Caco-2 (cell line): ENCODE measurements at places on chromosomes 7 and 10.
A peak's percentile ranks its signal among the peaks of the same experiment; 100 is the strongest.

GRCh38 chr7:19111474-19112273 is 5.8 kb downstream of the TWIST1 start:
- no peak overlapping the region for H3K27ac ChIP-seq
- no peak for DNase-seq
- H3K27me3 ChIP-seq = no peaks in the 10 kb centered on the region; the same call in 1 of the 2 replicates
- no peak overlapping the region for H3K4me3 ChIP-seq

GRCh38 chr10:43874984-43875383 is 226.3 kb upstream of the ZNF32 start:
- H3K27me3 ChIP-seq = no peaks in the 10 kb centered on the region
- no peak for DNase-seq
- H3K27ac ChIP-seq = no peak overlapping the region
- no peaks in the 10 kb centered on the region for H3K4me1 ChIP-seq

DNA sequence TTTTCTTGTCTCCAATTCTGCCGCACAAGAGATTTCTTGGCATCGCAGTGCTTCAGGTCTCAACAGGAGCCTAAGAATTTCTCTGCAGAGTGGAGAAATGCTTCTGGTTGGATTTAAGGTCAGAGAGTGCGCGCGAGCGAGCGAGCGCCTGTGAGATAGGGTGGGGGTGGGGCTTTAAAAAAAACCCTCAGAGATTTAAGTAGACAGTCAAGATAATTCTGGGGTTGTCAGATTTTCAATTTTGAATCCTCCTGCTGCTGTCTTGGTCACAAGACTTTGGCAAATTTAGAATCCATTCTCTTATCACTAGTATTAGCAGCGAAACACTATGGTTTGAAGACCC is 49.7 kb downstream of the CPEB3 start:
- no peaks in the 10 kb centered on the region for H3K36me3 ChIP-seq
- peaks cover 14% of the 10 kb centered on the region for H3K4me1 ChIP-seq
- peak overlapping the region; percentile 33 for H3K27ac ChIP-seq

GRCh38 chr10:130040351-130040750 is 70.3 kb downstream of the C10orf143 start:
- no peak overlapping the region for H3K27ac ChIP-seq
- H3K4me1 ChIP-seq = no peaks in the 10 kb centered on the region
- H3K4me3 ChIP-seq = no peak overlapping the region

DNA sequence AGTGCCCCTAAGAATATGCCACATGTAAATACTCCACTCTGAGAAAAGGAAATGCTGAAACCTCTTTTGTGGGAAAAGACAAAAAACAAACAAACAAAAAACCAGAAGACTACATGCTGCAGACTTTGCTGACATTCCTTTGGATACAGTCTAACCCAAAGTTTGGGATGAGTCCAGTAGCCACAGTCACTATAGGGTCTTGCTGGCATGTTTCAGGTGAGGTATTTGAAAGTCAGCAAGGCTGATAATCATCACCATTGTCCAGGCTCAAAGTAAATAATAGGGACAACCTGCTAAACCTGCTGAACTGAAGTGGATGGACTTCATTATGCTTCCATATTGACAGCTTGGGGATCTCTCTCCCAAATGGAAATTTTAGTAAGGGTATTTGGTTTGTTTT is 1087.0 kb upstream of the LRRTM3 start:
- no peaks in the 10 kb centered on the region for H3K27me3 ChIP-seq
- no peaks in the 10 kb centered on the region for H3K36me3 ChIP-seq
- H3K4me3 ChIP-seq = no peak overlapping the region
- no peaks in the 10 kb centered on the region for H3K4me1 ChIP-seq

- H3K36me3 ChIP-seq = no peaks in the 10 kb centered on the region
- DNase-seq = no peak
- H3K4me1 ChIP-seq = peaks cover 9% of the 10 kb centered on the region; the same call in 1 of the 2 replicates
- H3K4me3 ChIP-seq = peak overlapping the region; percentile 89
These were observed 10.5 kb upstream of the EBLN1 start for GRCh38 chr10:22228167-22228938.

DNA sequence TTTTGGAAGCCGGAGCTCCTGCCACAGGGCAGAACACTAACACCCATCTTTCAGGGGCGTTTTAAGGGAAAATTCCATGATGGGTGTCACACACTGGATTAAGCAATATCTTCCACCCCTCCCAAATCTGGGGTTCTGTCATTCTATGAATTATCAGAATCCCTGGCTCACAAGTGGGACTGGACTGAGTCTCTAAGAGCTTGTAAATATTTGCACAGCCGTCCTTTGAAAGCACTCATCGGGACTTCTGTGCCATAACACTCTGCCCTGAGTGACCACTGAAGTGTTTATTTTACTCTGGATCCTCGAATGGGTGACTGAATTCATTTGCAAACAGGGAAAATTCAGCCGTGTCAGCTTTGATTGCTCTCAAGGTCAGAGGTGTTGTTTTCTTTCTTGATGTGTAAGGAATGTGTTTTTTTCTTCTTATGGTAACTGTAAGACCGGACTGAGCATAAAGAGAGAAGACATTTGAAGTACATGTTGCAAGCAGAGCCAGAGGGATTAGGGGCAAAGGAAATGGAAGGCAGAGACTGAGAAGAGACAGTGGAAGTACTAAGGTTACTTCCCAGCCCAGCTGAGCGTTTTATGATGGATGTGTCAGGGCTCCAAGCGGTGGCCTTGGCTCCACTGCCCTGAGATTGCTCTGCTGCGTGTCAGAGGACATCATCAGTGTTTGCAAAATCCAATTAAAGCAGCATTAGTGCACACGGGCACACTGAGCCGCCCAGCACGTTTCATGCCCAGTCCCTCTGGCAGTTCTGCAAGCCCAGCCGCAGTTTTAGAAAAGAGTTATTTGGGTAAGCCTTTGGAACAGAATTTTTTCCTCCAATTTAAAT is 17.7 kb upstream of the GTPBP4 start:
- peak; percentile 91 for DNase-seq
- peak overlapping the region; percentile 17 for H3K4me3 ChIP-seq
- peak overlapping the region; percentile 89 for H3K27ac ChIP-seq
- H3K36me3 ChIP-seq = no peaks in the 10 kb centered on the region
- no peaks in the 10 kb centered on the region for H3K27me3 ChIP-seq
- peaks cover 69% of the 10 kb centered on the region for H3K4me1 ChIP-seq

DNA sequence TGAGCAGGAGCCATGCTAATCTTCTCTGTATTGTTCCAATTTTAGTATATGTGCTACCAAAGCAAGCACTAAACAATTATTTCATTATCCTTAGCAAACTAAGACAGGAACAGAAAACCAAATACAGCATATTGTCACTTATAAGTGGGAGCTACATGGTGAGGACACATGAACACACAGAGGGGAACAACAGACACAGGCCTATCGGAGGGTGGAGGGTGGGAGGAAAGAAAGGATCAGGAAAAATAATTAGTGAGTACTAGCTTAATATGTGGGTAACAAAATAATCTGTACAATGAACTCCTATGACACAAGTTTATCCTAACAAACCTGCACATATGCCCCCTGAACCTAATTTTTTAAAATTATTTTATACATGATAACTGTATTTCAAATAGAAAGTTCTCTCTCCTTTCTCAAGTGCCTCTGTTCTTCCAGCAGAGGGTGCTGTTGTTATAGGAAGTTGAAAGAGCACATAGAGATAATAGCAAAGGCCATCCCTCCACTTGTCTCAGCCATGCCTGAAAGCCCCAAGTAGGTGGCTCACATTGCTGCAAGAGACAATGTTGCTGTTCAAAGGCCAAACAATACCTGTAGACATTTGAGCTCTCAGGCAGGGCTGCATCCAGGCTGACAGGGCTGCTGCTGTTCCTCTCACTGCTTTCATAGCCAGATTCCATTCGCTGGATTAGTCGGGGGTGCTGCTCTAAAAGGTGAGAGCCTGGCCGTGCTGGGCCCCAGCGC is 33.4 kb upstream of the PPP3CB start:
- H3K4me3 ChIP-seq = no peak overlapping the region
- H3K27me3 ChIP-seq = no peaks in the 10 kb centered on the region
- no peak overlapping the region for H3K27ac ChIP-seq
- peaks cover 3% of the 10 kb centered on the region; the same call in 1 of the 2 replicates for H3K4me1 ChIP-seq
- DNase-seq = peak; percentile 87

- no peaks in the 10 kb centered on the region for H3K27me3 ChIP-seq
- DNase-seq = peak; percentile 23
- no peaks in the 10 kb centered on the region for H3K4me1 ChIP-seq
- H3K4me3 ChIP-seq = no peak overlapping the region
- no peaks in the 10 kb centered on the region for H3K36me3 ChIP-seq
These were observed 10.1 kb downstream of the GDF2 start for GRCh38 chr10:47332371-47332770.

DNA sequence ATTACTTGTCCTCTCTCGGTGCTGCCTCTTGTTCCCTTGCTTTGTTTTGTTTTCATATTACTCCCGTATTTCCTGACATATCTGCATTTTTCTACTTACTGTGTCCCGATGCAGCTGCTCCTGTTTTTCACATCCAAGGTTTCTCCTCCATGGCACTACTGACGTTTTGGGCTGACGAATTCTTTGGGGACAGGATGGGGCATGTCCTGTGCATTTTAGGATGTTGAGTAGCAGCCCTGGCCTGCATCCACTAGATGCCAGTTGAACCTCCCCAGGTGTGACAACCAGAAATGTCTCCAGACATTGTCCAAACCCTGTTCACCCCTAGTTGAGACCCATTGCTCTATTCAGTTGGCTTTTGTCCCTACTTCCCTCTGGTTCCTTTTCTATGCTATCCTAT is 12.4 kb downstream of the ZNF789 start:
- H3K4me1 ChIP-seq = no peaks in the 10 kb centered on the region
- H3K27me3 ChIP-seq = no peaks in the 10 kb centered on the region
- no peak overlapping the region for H3K4me3 ChIP-seq
- DNase-seq = no peak
- H3K27ac ChIP-seq = peak overlapping the region; percentile 5
- no peaks in the 10 kb centered on the region for H3K36me3 ChIP-seq

- no peak overlapping the region for H3K4me3 ChIP-seq
- H3K4me1 ChIP-seq = no peaks in the 10 kb centered on the region; the same call in 1 of the 2 replicates
- no peaks in the 10 kb centered on the region for H3K27me3 ChIP-seq
- H3K36me3 ChIP-seq = no peaks in the 10 kb centered on the region
These were observed 33.8 kb downstream of the TRIM8 start for GRCh38 chr10:102678068-102678400.

DNA sequence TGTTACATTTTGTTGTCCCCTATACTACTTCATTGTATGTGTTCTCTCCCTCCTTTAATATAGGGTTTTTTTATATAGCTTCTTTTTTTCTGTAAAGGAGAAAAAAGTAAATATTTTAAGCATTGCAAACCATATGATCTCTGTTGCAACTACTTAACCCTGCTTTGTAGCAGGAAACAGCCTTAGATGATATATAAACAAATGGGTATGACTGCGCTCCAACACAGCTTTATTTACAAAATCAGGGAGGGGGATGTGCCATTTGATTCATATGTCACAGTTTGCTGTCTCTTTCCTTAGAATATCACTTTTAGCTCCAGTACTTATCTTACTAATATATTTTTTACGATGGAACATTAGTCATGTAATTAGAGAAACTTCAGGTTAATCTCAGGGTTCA is 155.2 kb upstream of the GNAI1 start:
- no peak for DNase-seq
- H3K4me1 ChIP-seq = no peaks in the 10 kb centered on the region
- no peak overlapping the region for H3K27ac ChIP-seq
- no peaks in the 10 kb centered on the region for H3K27me3 ChIP-seq

- peaks cover 9% of the 10 kb centered on the region for H3K4me1 ChIP-seq
- no peak overlapping the region for H3K27ac ChIP-seq
- no peak for DNase-seq
- H3K36me3 ChIP-seq = no peaks in the 10 kb centered on the region
- H3K27me3 ChIP-seq = no peaks in the 10 kb centered on the region
- no peak overlapping the region for H3K4me3 ChIP-seq
These were observed 21.4 kb upstream of the ZNF862 start for GRCh38 chr7:149816794-149817193.
